HFFc6 (cell line): ENCODE measurements at places on chromosomes 3 and 15. TPM values are rescaled to one million over a fixed set of nuclear protein-coding genes. Genes with fewer than 3 reads are reported as not detected.
A peak's percentile ranks its signal among the peaks of the same experiment; 100 is the strongest.

DNA sequence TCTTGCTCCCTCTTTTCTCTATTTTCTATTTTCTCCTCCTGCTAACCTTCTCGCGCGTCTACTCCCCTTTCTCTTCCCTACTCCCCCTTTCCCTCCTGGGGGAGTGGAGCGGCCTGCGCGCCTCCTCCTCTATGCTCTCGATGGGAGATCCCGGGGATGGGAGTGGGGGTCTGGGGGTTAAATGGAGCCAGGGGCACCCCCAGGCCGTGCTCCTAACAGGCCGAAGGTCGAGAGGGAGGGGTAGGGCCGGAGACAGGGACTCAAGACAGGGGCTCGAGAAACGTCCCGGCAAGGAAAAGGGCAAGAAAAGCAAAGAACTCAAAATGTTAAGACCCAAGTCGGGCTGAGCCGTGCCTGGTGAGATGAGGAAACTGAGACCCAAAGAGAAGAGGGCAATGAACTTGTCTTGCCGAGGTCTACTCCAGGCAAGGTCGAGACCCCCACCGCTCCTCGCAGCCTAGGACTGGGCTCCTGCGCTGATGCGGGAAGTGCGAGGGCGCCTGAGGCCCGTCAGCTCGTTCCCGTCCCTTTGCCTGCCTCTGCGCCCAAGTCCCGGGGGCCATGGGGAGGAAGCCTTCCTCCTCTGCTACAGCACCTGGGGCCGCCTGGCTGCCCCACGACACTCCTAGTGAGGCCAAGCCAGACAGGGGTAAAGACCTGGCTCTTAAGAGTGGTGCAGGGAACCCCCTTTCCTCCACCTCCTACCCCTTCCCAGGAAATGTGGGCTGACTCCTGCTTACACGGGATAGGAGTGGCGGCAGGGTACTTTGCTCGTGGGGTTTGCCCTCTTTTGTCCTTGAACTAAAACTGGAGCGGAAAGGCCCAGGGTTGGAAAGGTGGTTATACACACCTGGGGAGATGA is 770 bp upstream of the MEGF11 start:
- no peaks in the 10 kb centered on the region for H3K36me3 ChIP-seq
- peak overlapping the region; percentile 84 for H3K4me3 ChIP-seq
- H3K4me1 ChIP-seq, result peaks cover 8% of the 10 kb centered on the region
- no peak for DNase-seq
- H3K27ac ChIP-seq, result no peak overlapping the region

- H3K36me3 ChIP-seq, result no peaks in the 10 kb centered on the region
- H3K27ac ChIP-seq, result no peak overlapping the region
- no peak overlapping the region for H3K4me3 ChIP-seq
These were observed 560.5 kb upstream of the ZNF717 start for GRCh38 chr3:76345878-76346277.

DNA sequence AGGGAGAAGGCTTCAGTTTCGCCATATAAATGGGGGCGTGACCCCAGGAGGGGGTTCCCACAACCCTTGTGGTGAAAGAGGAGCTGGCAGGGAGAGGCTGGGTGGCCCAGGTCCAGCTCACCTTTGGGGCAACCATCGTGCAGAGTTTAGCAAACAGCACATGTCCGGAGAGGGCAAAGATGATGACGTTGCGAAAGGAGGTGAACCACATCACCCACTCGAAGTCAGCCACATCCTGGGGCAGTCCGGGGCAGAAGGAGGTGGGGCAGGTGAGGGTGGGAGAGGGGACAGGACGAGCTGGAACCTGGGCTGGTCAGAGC is 3.7 kb downstream of the HHATL start:
- no peak for DNase-seq
- H3K27me3 ChIP-seq, result peaks cover 11% of the 10 kb centered on the region
- H3K27ac ChIP-seq, result no peak overlapping the region

- no peak overlapping the region for H3K27ac ChIP-seq
- peaks cover 4% of the 10 kb centered on the region for H3K27me3 ChIP-seq
- H3K4me3 ChIP-seq, result no peak overlapping the region
- no peaks in the 10 kb centered on the region for H3K4me1 ChIP-seq
- no peaks in the 10 kb centered on the region for H3K36me3 ChIP-seq
These were observed 10.0 kb upstream of the DNAAF4 start for GRCh38 chr15:55518009-55518408.

DNA sequence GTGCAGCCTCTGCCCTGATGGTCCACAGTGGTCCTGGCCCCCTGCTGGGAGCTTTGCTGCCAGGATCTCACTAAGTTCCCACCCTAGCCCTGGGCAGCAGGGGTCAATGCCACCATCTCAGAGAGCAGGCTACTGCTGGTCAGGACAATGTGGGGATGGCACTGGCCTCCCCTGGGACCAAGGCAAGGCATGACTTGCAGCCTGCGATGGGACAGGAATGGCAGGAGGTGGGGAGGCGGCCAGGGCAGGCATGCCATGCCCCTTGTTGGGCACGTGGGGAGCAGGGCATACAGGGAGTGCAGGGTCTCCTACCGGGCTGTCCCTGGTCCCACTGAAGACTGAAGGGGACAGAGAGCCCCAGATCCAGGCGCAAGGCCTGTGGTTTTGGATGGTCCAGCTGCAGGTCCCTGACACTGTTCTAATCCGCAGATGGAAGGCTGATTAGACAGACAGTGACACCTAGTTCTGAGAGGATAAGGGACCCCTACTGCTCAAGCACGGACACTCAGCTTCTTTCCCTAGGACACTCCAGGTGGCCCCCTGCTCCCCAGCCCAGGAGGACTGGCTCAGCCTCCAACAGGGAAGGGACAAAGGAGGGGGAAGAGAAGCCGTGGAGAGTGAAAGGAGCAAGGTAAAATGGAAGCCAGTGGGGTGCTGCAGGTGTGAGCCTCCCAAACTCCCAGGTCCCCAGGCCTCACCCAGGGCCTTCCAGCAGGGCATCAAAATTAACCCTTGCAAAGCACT is 69.2 kb upstream of the RPL32 start:
- no peak for DNase-seq
- H3K27me3 ChIP-seq, result no peaks in the 10 kb centered on the region
- no peak overlapping the region for H3K4me3 ChIP-seq
- H3K36me3 ChIP-seq, result no peaks in the 10 kb centered on the region
- no peaks in the 10 kb centered on the region; the same call in 1 of the 2 replicates for H3K4me1 ChIP-seq

DNA sequence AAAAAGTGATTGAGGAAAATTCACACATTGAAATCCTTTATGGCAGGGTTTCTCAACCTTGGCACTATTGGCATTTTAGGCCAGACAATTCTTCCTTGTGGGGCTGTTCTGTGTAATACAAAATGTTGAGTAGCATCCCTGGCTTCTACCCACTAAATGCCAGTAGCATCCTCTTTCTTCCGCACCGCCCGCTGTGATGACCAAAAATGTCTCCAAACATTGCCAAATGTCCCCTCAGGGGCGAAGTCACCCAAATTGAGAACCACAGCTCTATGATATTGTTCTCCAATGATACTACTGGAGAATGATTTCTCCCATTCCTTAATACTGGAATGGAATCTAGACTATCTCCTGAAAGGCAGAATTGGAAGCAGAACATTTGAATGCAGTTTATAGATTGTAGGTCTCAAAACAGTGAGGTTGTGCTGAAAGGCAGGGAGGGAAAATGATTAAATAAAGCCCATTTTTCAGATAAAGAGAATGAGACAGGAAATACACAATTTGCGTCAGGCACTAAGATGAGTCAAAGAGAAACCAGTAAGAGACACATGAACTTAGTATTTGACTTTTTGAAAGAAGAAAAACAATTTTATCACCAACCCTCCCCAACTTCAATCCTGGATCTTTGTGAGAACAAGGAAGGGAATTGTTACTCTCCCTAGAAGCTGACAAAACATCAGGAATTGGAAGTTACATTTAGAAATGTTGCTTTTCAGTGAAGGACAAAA is 101.6 kb upstream of the TNIK start:
- H3K27me3 ChIP-seq, result peaks cover 4% of the 10 kb centered on the region; the same call in 1 of the 2 replicates
- no peak overlapping the region for H3K4me3 ChIP-seq
- H3K4me1 ChIP-seq, result peaks cover 25% of the 10 kb centered on the region
- H3K27ac ChIP-seq, result no peak overlapping the region

GRCh38 chr15:100930306-100930848 is 11.2 kb downstream of the LRRK1 start:
- H3K27ac ChIP-seq, result no peak overlapping the region
- peaks cover 19% of the 10 kb centered on the region for H3K36me3 ChIP-seq
- H3K4me1 ChIP-seq, result peaks cover 34% of the 10 kb centered on the region
- H3K27me3 ChIP-seq, result no peaks in the 10 kb centered on the region
- no peak for DNase-seq

- no peak overlapping the region for H3K27ac ChIP-seq
- no peaks in the 10 kb centered on the region for H3K36me3 ChIP-seq
- H3K27me3 ChIP-seq, result peaks cover 31% of the 10 kb centered on the region
- no peak for DNase-seq
- H3K4me1 ChIP-seq, result peaks cover 22% of the 10 kb centered on the region
- H3K4me3 ChIP-seq, result no peak overlapping the region
These were observed 40.3 kb downstream of the DGKG start for GRCh38 chr3:186321746-186322145.

GRCh38 chr3:171954690-171955383 is 84.5 kb upstream of the FNDC3B start:
- no peaks in the 10 kb centered on the region for H3K36me3 ChIP-seq
- DNase-seq, result no peak

DNA sequence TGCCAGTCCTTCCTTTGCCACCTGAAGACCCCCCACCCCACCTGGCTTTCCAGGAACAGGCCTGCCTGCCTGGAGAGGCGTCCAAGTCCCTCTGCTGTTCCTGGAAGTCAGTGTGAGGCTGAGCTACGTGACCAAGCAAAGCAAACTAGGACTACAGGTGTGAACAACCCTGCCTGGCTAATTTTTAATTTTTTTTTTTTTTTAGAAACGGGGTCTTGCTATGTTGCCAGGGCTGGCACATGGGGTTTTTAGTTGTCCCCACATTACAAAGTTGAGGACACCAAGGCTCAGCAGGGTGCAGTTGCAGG is 17.4 kb downstream of the HEMK1 start:
- no peaks in the 10 kb centered on the region; the same call in 1 of the 2 replicates for H3K36me3 ChIP-seq
- no peak overlapping the region for H3K27ac ChIP-seq
- H3K4me1 ChIP-seq, result peaks cover 22% of the 10 kb centered on the region
- no peak for DNase-seq
- H3K4me3 ChIP-seq, result no peak overlapping the region
- no peaks in the 10 kb centered on the region for H3K27me3 ChIP-seq

- H3K27me3 ChIP-seq, result peaks cover 3% of the 10 kb centered on the region; the same call in 1 of the 2 replicates
- no peak overlapping the region; the same call in 1 of the 2 replicates for H3K4me3 ChIP-seq
- peak; percentile 77 for DNase-seq
- H3K4me1 ChIP-seq, result peaks cover 37% of the 10 kb centered on the region
- H3K36me3 ChIP-seq, result no peaks in the 10 kb centered on the region
These were observed 7.9 kb upstream of the OR4F6 start for GRCh38 chr15:101795455-101795854.

DNA sequence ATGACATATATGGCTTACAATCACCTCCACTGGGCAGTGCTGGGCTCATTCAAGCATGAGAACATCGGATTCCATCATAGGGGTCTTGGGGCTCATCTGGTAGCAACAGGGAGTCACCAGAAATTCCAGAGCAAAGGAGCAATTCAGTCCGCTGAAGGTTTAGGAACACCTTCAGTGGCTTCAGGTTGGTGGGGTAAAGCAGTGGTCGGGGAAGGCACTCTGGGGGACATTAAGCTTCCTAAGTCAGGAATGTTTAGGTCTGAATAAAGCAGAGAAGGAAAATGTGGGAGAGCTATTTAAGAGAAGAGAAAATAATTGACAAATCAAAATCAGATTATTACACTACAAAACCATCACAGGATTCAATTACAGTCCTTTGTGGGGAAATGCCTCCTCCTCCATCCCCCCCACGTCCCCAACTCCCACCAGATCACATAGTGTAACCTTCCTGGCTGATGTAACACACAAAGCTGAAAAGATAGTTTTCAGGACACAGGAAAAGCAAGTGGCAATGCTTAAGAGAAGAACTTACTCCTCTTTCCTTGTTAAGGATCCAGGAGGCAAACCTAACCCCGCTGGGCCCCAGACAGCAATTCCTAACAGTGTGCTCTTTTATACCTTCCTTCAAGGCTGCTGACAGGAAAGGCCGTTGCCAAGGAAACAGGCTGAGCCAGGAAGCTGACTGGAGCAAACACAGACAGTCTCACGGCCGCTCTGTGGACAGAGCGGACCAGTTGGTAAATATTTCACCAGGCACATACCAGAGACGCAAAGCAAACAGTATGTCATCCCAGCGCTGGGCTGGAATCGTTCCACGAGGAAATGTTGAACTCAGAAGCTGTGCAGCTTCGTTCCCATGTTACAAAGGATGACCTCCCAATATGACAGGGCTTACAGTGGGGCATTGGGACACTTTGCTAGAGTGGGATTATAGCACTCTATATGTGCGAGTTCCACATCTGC is 57.5 kb upstream of the LMCD1 start:
- no peak overlapping the region for H3K27ac ChIP-seq
- no peaks in the 10 kb centered on the region; the same call in none of the 2 replicates for H3K4me1 ChIP-seq
- no peaks in the 10 kb centered on the region for H3K36me3 ChIP-seq
- no peaks in the 10 kb centered on the region for H3K27me3 ChIP-seq
- H3K4me3 ChIP-seq, result no peak overlapping the region

DNA sequence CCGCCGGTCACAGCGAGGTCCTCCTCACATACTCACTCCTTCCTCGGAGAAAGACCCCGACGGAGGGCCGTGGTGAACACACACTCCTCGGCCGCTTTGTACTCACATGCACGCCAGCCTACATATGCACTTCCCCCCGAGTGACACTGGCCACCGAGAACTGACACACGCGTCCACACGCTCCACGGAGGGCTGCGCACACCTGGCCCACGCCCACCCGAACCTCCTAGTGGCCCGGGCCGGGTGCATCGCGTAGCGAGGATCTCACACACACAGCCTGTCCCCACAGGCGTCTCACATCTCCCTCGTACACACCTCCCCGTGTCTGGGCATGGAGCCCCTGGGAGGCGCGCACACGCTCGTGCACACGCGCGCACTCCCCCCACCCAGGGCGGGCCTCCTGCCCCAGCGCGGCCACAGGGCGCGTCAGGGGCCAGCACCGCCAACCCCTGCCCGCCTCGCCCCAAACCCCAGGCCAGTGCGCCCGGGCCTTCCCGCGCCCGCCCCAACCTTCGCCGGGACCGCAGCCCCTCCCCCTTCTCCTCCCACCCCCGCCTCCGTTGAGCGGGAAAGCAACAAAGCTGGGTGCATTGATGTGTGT is 411 bp upstream of the C3orf70 start:
- no peak for DNase-seq
- H3K27me3 ChIP-seq, result peaks cover 17% of the 10 kb centered on the region
- no peak overlapping the region for H3K27ac ChIP-seq
- H3K4me3 ChIP-seq, result peak overlapping the region; percentile 81

The EDEM1 gene
- 46.9 to 52.3 TPM (median 49.2 TPM) in 3 replicates for total RNA-seq

The CLDN1 gene
- 0.60 to 0.79 TPM (median 0.61 TPM) in 3 replicates for total RNA-seq

The CCR8 gene
- total RNA-seq, result not detected in 3 replicates

The TERC gene
- 9.7 to 27.4 TPM (median 23.7 TPM) in 3 replicates for total RNA-seq

The FRMD5 gene
- total RNA-seq, result 0.93 to 1.2 TPM (median 1.1 TPM) in 3 replicates
